ENCODE measurements at places on chromosomes 16 and 17.

DNA sequence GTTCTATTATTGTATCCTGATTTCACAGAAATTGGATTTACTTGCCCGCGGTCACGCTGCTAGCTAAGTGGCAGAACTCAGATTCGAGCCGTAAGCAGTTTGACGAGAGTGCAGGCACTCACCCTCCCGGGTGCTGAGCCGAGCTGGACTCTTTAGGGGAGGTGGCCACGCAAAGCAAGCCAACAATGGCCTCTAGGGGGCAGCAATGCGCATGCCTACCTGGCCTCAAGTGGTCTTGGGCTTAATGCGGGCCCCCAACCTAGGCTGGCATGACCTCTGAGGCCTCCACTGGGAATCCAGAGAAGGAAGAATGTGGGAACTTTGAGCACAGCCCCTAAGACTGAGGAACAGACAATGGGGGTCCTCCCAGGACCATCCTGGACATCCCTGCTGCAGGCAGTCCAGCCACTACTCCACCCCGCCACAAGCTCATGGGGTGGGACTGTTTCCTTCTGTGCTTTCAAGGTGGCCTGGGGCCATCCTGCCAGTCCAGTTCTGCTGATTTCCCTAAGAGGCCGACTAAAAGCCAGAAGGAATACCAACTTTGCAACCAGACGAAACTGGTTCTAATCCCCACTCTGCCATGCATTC, 276.5 kb downstream of the XYLT1 start:
- peak; percentile 73 for DNase-seq

- DNase-seq: no peak
These were observed 123.9 kb downstream of the CPPED1 start for GRCh38 chr16:12679660-12680272.

- no peak for DNase-seq
These were observed 6.2 kb downstream of the ZNF843 start for GRCh38 chr16:31436221-31437045.

GRCh38 chr17:80904036-80904753, 87.4 kb upstream of the CHMP6 start:
- peak; percentile 13 for DNase-seq

- DNase-seq: no peak
These were observed 1.8 kb downstream of the SLC12A4 start for GRCh38 chr16:67966549-67967182.

DNA sequence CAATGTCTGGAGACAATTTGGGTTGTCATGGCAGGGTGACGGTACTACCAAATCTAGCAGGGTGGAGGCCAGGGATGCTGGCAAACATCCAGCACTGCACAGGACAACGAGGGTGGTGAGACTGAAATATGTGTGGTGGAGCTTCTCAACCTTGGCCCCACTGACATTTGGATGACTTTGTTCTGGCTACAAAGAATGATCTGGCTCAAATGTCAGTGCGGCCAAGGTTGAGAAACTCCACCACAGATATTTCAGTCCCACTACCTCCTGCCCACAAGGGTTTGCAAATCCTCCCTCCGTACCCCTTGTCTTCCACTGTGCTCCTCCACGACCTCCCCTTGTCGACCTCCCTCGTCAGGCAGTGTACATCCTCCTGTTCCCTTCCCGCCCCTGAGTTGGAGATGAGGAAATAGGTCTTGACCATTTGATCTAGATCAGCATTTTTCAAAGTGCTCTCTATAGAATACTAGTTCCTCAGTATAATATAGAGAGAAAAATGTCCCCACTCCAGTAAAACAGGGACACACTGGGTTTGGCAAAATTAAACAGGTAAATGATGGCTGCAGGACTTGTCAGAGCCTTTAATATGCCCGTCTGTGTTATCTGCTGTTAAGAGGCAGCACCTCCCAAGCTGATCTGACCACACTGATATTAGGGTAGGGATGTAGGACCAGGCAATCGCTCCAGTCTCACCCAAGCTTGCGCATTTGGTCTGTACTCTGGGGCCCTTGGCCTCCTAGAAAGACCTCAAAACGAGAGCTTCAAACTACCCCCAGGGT, 6.8 kb downstream of the OSGIN1 start:
- DNase-seq: no peak

GRCh38 chr17:70405492-70406220, 236.3 kb downstream of the KCNJ2 start:
- DNase-seq: no peak

DNA sequence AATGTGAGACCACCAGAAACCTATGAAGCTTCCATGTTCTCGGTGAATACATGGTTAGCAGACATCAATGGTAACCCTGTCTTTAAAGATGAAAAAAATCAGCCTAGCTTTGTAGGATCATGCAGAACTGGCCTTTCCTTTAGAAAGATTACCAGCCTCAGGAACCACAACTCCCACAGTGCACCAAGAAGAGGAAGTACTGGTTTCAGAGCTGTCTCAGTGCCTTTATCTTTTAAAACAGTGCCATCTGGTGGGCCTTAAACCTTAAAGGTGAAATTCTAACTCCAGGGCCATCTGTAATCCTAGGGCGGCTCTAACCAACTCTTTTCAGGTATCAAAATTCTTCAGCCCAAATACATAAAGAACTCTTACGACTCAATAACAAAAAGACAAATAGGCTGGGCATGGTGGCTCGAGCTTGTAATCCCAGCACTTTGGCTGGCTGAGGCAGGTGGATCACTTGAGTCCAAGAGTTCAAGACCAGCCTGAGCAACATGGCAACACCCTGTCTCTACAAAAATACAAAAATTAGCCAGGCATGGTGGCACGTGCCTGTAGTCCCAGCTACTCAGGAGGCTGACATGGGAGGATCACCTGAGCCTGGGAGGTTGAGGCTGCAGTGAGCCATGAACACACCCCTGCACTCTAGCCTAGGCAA, 5.4 kb downstream of the ATPAF2 start:
- DNase-seq: no peak

DNA sequence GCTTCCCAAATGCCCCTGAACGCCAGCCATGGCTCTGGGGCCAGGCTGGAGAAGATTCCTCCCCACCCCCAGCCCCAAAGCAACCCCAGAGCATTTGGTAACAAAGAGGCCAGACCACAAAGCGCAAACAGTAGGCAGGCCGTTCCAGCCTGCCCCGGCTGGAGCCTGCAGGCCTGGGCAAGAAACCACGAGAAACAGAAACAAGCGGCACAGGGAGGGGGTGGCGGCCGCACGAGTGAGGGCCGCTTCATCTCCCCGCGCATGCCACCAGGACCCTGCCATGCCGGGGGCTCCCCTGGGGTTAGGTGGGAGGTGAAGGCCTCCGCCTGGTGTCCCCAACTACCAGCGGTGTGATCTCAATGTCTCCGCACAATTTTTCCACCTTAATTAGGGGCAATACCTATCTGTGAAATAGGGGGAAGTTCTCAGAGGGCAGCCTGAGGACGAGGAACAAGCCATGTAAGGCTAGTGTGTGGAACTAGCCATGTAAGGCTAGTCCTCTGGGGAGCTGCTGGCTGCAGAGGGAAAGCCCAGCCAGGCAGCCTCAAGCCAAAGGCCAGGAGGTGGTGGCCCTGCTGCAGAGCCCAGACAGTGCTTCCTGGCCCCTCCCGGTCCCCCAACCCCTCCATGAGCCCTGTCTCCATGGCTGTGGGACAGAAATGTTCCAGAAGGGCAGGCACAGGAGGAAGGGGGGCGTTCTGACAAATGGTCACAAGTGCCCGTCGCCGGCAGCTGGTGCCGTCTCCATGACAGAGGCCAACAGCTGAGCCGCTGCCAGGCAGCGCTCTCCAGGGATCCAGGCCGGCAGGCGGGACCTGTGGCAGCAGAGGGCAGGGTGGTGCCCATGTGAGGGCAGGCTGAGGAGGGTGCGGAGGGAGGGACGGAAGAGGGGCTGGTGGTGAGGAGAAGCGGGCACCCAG, 14.5 kb upstream of the MTSS2 start:
- peak; percentile 84 for DNase-seq

DNA sequence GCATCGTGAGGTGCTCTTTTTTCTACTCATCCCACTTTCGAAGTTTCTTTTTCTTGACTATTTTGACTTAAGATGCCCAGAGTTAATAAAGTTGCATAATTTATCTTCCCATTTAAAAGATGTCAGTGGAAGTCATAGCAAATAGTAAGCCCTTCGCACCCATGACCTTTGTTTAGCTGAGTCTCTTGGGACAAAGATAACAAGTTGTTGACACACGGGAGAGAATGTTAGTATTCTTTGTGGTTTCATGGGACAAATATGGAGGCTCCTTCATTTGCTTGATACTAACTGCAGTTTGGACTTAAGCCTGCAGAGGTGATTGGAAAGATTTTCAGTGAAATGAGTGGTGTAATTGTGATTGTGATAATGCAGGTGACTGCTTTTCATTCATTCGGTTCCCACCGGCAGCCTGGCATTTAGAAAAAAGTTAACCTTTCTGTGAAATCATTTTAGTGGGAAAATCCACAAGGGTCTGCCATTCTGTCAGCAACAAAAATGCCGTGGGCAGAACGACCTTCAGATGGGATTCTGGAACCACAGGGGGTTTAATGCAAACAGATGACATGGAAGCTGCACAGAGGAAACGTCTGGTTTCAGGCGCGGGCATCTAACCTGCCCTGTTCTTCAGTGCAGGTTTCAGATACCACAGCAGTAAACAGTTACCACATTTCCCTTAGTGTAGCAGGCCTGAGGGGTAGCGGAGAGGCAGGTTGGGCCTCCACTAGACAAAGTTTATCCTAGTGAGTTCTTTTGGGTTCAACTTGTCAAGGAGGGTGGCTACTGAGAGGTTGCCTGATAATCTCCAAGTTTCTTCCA, 123.0 kb downstream of the RPTOR start:
- DNase-seq: no peak

- no peak for DNase-seq
These were observed 32.1 kb downstream of the IST1 start for GRCh38 chr16:71927383-71927782.

GRCh38 chr16:81531419-81531821, 86.8 kb downstream of the CMIP start:
- no peak for DNase-seq

DNA sequence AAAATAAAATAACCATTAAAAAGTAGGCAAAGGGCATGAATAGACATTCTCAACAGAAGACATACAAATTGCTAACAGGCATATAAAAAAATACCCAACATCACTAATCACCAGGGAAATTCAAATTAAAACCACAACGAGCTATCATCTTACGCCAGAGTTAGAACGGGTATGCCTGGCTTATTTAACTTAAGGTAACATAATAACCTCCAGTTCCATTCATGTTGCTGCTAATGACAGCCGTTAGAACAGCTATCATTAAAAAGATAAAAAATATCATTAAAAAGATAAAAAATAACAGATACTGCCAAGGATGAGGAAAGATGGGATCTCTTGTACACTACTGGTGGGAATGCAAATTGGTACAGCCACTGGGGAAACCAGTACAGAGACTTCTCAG, 89.3 kb downstream of the GAS7 start:
- no peak for DNase-seq

DNA sequence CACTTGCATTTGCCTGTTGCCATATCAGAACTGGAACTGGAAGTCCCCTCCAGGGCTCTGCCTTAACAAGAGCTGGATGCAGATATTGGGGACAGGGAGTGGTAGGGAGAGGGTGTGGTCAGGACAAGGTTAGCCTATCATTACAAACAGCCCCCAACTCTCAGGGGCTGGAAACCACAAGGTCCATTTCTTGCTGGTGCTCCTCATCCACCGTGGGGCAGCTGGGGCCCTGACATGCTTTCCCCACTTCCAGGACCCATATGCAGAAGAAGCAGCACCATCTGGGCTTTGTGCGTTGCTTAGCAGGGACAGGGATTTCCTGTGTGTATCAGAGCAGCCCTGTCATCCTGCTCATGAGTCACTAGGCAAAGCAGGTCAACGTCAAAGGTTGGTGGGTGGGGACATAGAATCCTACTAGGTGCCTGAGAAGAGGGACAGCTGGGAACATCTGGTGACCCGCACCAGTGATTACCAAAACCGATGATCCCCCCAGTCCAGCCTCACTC, 26.9 kb downstream of the RGS9 start:
- DNase-seq: no peak

GRCh38 chr17:42274812-42275526, 1.2 kb downstream of the STAT5B start:
- no peak for DNase-seq

DNA sequence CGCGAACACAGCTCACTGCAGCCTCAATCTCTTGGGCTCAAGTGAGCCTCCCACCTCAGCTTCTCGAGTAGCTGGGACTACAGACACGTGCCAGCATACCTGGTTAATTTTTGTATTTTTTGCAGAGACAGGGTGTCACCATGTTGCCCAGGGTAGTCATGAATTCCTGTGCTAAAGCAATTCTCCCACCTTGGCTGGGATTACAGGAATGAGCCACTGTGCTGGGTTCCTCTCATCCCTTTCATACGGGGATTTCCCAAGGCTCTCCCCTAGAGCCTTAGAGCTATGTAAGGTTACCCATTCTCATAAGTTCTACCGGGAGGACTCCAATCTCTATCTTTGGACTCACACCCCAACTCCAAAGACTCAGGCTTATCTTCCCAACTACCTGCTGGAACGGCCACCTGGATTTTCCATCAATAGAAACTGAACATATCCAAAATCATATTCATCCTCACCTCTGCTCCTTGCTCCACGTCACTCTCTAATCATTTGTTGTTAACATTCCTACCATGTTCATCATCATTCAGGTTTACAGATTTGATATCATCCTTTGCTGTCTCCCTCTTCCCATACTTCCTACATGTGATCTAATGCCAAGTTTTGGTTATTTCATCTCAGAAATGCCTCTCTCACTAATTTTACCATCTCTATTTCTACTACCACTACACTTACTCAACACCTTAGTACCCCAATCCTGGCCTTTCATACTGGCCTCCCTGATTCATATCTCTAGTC, 92.5 kb downstream of the NCOR1 start:
- DNase-seq: no peak

DNA sequence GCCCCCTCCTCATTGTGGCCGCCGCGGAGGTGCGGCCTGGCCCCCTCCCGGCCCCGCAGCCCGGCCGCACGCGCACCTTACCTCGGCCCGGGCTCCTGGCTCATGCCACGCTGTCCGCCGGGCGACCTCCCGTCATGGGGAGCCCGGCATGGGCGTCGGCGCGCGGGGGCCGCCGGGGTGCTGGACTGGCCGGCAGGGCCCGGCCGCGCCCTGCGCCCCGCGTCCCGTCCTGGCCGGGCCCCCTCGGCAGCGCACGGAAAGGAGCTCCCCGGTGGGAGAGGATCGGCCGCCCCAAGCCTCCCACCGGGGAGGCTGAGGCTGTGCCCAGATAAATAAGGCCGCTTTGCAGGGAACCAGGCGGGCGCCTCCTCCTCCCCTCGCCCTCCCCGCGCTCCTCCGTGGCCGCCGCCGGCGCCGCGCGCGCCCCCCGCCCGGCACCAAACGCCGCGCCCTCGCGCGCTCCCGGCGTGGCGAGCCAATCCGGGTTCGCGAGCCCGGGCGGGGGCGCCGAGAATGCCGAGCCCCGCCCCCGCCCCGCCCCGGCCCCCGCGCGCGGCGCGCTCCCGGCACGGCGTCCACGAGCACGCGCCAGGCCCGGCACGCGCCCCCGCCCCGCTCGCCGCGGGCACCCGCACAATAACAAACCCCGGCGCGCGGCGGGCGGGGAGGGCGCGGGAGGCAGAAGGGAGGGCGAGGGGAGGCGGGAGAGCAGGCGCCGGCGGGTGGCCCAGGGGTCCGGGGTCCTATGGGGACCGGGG, at the start of gene FBXL16:
TSS of gene FBXL16 (minus strand) at position 371 of the 758 bp plus-strand sequence. CDS start 8,396 bp downstream, outside the sequence.
- no peak for DNase-seq

GRCh38 chr16:83271970-83272575, 535.7 kb upstream of the HSBP1 start:
- DNase-seq: no peak

All from Right ventricle myocardium superior (tissue), 1 donor.